ENCODE measurements at places on chromosomes 16 and 17.

GRCh38 chr16:85296859-85297660 is 184.8 kb upstream of the CIBAR2 start:
- DNase-seq = peak; percentile 35

GRCh38 chr17:12507026-12507595 is 158.6 kb upstream of the MYOCD start:
- peak; percentile 52 for DNase-seq

DNA sequence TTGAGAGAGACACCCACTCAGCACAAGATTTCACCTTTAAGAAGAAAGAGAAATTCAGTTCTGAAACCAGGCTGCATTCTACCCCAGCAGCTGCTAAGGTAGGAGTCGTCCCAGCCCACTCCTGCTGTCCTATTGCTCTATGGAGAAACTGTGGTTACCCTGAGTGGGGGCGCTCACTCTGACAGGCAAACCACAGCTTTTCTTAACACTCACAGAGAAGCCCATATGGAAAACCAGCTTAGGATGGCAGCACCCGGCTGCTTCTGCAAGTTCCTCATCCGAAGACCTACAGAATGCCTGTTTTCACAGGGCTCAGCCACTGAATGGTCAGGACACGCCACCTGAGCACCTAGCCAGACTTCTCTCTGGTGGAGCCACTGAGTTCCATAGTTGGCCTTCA is 7.5 kb downstream of the ATP5PD start:
- no peak for DNase-seq

GRCh38 chr16:15644267-15644961 is 1.5 kb upstream of the MARF1 start:
- DNase-seq = peak; percentile 71

- DNase-seq = no peak
Observed at GRCh38 chr16:50246299-50247122, 19.8 kb upstream of the ADCY7 start.

GRCh38 chr17:8031261-8031661 is 7.6 kb upstream of the ALOX15B start:
- no peak for DNase-seq

GRCh38 chr16:27432558-27432957 is 30.6 kb downstream of the IL21R start:
- DNase-seq = peak; percentile 90

- no peak for DNase-seq
Observed at GRCh38 chr16:9852003-9852402, 330.2 kb downstream of the GRIN2A start.

DNA sequence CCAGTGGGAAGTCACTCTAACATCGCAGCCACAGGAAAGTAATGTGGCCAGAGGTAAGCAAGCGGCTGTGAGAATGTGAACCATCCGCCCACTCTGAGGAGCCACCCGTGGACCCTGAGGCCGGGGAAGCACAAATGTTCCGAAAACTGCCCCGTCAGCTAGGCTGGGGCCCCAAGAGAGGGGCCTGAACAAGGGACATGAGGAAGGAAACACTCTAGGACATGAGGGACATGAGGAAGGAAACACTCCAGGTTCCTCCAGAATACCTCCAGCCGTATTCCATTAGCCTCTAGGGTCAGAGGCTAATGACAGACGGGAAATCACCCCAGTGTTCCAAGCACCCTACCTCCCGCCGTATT is 317 bp downstream of the TEFM start:
- DNase-seq = peak; percentile 5

DNA sequence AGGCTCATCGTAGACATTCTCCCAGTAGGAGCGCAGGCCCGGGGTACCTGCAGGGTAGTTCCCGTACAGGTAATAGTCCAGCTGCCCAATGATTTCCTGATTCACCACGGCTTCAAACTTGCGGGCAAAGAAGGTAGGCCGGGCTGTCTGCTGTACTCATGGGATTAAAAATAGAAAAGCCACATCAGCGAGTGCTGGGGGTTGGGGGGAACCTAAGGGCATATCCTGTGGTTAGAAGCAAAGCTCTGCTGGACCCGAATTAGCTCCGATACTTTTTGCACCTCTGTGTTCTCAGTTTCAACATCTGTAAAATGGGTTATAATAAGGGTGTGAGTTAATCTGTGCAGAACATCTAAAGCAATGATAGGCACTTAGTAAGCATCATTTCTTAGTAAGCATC is 336.2 kb downstream of the XYLT1 start:
- DNase-seq = no peak

DNA sequence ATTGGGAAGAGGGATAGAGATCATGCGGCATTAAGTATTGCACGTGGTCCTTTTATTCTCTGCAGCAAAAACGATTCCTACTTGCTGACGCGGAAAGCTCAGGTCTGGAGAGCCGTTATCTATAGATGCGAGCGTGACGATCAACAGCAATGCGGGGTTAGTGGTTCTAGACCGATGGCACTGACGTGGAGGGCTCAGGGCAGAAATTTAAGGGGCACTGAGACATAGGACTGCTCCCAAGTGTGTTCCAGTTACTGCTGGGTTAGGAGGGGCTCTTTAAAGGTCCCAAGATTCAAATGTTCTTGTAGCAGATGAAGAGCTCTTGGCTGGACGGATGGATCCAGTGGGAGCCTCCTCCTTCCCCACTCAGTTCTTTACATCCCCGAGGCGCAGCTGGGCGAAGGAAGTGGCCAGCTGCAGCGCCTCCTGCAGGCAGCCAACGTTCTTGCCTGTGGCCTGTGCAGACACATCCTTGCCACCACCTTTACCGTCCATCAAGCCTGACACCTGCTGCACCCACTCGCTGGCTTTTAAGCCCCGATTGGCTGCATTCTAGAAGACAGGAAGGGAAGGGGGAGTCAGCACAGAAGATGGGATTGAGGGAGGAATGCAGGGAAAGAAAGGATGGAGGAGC is 732 bp upstream of the EXOSC6 start:
- no peak for DNase-seq

GRCh38 chr16:89827383-89828198 is 684 bp upstream of the SPIRE2 start:
- no peak for DNase-seq

GRCh38 chr17:2929881-2930533 is 133.4 kb downstream of the OR1D5 start:
- DNase-seq = no peak

GRCh38 chr16:734981-735881 is 5.6 kb downstream of the CIAO3 start:
- DNase-seq = no peak

DNA sequence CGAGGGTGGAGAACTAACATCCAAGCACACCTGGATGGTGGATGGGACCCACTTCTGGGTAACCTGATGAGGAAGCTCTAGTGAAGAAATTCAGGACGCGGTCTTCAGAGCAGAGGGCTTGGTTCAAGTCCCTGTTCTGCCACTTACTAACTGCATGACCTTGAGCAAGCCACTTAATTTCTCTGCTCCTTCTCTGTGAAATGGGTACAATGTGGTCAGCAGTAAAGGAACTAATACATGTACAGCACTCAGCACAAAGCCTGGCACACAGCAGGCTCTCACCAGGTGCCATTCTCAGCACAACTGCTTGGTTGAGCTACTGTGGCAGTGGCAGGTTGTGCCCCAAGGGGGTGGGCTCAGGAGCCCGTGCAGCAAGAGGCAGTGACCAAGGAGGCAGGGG is 1.9 kb upstream of the OSBPL7 start:
- DNase-seq = no peak

- DNase-seq = no peak
Observed at GRCh38 chr16:71758293-71758760, 33.8 kb upstream of the PHLPP2 start.

GRCh38 chr16:78925083-78925767 is 675.3 kb downstream of the MAF start:
- DNase-seq = no peak

DNA sequence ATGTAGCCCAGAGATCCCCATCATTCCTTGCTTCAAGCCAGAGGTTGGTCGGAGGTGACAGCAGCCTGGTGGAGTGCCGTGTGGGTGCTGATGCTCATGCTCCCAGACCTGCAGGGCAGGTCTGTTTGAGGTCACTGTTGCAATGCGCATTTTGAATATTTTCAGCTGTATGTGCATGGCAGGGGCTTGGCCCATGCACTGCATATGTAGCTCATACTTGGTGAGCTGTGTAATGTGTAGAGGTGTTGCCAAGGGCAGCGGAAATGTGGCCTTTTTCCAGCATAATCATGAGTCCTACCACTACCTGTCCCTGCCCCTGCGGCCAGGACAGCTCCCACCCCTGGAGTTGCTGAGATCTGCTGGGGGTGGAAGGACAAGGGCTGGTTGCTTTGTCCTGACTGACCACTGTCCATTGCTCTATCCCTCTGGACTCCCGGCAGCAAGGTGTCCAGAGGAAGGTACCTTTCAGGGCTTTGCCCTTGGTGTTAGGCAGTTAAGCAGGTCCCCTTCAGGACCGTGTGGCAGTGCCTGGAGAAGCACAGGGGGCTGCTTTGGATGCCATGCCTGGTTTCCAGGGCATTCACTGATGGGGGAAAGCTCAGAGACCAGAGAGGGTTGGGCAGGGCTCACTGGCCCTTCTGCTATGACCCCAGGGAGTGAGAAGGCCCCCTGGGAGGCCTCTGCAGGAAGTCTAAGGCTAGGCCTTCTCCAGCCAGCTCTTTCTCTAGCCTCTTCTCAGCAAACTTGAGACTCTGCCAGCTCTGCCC is 215.2 kb downstream of the NTN1 start:
- DNase-seq = peak; percentile 33

DNA sequence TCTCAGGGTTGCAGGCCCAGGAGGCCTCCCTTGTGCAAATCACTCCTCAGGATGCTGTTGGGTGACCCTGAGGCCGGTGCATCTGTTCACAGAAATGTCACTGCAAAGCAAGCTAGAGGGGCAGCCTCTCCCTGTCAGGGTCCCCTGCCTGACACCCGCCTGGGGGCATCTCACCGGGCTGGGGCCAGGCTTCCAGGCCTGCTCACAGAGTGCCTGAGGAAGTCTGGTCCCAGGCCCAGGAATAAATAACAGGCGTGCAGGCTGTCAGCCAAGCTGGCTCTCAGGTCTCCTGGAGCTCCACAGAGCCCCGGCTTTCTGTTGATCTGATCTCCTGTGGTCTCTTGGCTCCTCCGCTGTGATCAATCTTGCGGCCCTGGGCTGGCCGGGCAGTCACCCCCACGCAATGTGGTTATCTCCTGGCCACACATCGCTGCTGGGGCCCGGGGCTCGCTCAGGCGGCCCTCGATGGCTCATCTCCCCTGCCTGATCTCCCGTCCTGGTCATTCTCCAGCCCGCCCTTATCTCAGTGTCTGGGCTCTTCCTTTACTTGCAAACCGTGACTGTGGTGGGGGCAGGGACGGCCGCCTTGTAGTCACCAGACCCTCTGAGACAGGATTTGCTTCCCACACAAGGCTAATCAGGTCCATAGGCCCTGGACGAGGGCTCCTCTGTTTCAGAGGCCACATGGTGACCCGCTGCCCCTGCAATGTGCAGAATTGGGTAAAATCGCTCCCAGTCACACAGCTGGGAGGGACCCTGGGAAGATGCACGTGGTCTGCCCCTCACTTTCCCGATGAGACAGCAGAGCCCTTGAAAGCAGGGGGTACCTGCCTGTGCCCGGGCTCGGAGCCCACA is 231.2 kb upstream of the GSE1 start:
- no peak for DNase-seq

DNA sequence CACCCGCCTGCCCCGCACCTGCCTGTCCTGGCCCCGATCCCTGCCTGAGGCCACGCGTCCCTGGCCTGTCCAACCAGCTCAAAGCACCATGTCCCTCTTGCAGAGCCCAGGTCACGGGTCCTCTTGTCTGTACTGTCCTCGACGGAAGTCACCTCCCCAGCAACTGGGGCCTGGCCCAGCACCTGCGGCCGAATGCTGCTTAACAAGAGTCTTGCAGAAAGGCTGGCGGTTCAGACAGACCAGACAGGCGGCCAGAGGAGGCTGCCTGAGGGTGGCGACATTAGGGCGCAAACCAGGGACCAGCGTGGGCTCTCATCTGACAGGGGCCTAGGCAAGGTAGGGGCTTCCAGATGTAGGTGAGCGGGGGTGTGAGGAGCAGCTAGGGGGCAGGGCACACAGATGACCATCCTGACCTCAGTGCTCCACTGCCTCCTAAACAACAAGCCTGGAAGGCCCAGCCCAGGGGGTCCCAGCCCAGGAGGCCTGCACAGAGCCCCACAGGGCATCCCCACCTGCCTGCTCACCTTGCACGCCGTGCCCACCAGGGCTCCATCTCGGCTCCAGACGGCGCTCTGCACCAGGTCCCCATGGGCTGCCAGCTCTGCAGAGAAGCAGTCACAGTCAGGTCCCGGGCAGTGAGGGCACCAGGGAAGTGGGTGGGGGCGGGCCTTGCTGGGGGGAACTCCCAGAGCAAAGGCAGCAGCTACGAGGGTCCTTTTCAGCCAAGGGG is 11.3 kb downstream of the CORO7 start:
- no peak for DNase-seq

- DNase-seq = no peak
Observed at GRCh38 chr17:74950207-74950606, 14.5 kb downstream of the OTOP3 start.

DNA sequence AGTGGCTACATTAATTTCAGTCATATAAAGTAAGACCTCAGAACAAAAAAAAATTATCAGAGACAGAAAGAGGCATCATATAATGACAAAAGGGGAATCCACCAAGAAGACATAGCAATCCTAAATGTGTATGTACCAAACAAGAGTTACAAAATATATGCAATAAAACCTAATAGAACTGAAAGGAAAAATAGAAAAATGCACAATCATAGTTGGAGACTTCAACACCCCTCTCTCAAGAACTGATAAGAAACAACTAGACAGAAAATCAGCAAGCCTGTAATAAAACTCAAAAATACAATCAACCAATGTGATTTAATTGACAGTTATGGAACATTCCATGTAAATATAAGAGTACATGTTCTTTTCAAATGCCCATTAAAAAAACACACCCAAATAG is 61.3 kb upstream of the C16orf82 start:
- DNase-seq = no peak

- DNase-seq = no peak
Observed at GRCh38 chr17:77315010-77315409, 174.2 kb downstream of the SEC14L1 start.

DNA sequence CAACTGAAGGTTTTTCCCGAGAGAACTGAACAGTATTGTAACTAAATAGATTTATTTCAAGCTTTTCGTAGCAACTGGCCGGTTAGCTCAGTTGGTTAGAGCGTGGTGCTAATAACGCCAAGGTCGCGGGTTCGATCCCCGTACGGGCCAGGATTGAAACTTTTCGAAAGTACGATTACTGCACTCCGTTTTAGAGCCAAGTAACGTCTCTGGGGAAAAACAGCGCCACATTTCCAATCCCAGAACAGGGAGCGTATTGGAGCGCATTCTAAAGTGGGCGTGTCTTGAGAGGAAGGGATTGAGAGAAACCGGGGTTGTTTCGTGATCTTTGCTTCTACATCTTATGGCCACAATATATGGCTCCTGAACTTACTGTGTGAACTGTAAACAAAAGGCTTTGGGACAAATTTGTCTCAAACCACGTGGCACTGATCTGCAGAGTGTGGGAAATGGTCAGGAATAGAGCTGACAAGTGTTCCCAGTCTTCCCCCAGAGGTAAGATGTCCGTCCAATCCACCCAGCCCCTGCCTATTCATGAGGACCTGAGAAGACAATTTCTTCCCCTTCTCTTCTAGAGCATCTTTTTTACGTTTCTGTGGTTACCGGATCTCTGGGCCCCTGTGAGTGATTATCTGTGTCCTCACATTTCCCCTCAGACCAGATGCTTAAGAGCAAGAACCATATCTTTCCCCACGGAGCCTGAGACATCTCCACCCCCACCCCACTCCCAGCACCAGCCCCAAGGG is 2.3 kb downstream of the BORCS6 start:
- DNase-seq = peak; percentile 100
